ENCODE measurements at places on chromosomes 3 and 15. TPM values are rescaled to one million over a fixed set of nuclear protein-coding genes. Genes with fewer than 3 reads are reported as not detected.

- DNase-seq = no peak
Observed at GRCh38 chr3:4079339-4080195, 223.6 kb upstream of the SETMAR start.

SEMA5B gene
- total RNA-seq = 9.4 TPM

XCR1 gene
- not detected for total RNA-seq

DNA sequence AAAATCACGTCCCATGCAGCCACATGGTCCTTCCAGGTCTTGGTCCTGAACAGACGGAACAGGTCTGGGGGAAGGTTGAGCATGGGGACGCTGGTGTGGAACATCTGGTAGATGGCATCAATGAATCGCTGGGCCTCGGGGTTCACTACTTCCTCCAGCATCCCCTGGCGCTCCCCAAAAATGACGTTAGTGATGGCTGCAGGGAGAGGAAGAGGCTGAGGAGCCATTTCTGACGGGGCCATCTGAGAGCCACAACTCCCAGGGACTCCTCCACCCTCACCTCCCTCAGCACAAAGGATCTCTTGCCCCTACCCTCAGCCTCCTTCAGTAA lies 23.7 kb downstream of the CYP11A1 start:
- DNase-seq = no peak

- DNase-seq = no peak
Observed at GRCh38 chr3:86913160-86913559, 77.8 kb downstream of the VGLL3 start.

DNA sequence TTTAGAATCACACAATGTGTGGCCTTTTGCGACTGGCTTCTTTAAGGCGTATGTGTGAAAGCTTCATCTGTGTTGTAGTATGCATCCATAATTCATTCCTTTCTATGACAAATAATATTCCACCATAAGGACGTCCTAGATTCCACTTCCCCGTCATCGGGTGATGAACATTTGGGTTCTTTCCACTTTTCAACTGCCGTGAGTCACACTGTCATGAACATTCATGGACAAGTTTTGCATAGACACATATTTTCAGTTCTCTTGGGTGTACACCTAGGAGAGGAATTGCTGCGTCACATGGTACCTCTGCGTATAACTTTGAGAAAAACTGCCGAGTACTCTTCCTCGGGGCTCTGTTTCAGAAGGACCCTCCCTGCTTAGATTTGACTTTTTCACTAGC lies 97.3 kb downstream of the TOP2B start:
- DNase-seq = no peak

GRCh38 chr3:119322021-119322834 lies 28.0 kb downstream of the ARHGAP31 start:
- no peak for DNase-seq

GRCh38 chr3:87041191-87041590 lies 50.2 kb upstream of the VGLL3 start:
- no peak for DNase-seq

GRCh38 chr3:65963787-65964677 lies 74.7 kb downstream of the MAGI1 start:
- no peak for DNase-seq

DNA sequence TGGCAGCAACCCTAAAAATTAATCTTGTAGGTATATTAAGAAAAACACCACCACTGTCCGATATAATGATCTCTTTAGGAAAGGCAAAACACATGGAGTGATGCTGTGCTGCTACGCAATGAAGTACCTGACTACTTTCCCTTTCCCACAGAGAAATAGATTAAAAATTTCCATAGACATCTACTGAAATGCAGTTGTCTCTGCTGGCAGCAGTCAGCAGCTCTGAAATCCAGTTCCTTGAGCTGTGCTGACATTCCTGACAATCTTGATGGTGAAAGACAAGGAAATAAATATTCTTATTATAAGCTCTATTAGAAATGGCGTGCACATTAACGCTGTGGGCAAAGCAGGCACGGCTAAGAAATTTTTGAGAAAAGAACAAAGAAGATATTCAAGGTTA lies 287.6 kb downstream of the IL5RA start:
- no peak for DNase-seq

SERPINI2 gene
- not detected for total RNA-seq

- DNase-seq = no peak
Observed at GRCh38 chr3:10338591-10339353, 17.9 kb upstream of the SEC13 start.

GRCh38 chr3:65848024-65848423 lies 190.7 kb downstream of the MAGI1 start:
- DNase-seq = no peak

- no peak for DNase-seq
Observed at GRCh38 chr3:89300981-89301380, 193.6 kb downstream of the EPHA3 start.

- DNase-seq = no peak
Observed at GRCh38 chr3:167973901-167974300, 121.8 kb downstream of the GOLIM4 start.

DNA sequence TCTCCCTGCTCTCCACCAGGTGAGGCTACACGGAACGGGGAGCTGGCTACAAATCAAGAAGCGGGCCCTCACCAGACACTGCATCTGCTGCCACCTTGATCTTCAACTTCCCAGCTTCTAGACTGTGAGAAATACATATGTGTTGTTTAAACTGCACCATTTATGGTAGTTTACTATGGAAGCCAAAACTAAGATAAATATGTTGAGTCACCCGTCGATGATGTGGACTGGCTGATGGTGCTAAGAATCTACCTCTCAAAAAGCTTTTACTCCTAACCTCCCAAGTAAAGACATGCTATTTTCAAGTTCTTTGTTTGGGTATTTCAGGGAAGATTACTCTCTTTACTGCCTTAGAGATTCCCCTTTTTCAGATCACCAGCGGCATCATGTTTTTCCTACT lies 110.9 kb downstream of the VGLL3 start:
- no peak for DNase-seq

GRCh38 chr3:139639662-139640061 lies 38.1 kb downstream of the NMNAT3 start:
- no peak for DNase-seq

EFCAB12 gene
- total RNA-seq = 0.11 TPM

DNA sequence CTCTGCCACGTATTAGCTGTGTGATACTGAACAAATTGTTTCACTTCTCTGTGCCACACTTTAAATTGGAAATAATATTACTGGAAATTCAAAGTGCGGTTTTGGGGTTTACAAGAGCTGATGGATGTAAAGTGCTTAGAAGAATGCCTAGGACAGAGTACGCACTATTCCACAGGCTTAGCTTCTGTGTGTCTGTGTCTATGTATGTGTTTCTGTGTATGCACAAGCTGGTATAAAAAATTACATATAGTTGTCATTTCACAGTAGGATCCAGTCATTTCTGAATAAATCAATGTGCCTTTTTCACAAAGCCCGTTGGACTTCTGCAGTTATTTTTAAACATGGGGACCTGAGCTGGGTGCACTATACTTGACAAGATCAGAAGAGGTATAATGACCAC lies 370.4 kb downstream of the TUSC7 start:
- no peak for DNase-seq

- no peak for DNase-seq
Observed at GRCh38 chr3:15936312-15936711, 138.5 kb upstream of the ANKRD28 start.

FETUB gene
- total RNA-seq = not detected

GOLGA8J gene
- not detected for total RNA-seq

DNA sequence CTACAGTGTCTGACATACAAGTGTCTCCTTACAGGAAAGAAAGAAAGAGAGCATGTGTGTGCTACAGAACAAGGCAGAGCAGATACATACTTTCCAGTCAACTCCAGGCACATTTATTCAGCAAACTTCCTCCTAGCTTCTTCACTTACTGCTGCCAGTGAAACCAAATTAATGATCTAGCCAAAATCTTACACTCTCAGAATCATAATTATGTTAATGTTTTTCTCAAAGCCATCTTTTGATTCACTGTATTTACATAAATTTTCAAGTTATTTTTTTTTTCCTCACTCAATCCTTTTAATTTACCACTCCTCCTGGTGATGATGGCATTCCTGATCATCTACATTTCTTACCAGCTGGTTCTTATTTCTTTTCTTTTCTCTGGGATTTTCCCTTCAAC lies 326.7 kb downstream of the IGSF11 start:
- no peak for DNase-seq

DNA sequence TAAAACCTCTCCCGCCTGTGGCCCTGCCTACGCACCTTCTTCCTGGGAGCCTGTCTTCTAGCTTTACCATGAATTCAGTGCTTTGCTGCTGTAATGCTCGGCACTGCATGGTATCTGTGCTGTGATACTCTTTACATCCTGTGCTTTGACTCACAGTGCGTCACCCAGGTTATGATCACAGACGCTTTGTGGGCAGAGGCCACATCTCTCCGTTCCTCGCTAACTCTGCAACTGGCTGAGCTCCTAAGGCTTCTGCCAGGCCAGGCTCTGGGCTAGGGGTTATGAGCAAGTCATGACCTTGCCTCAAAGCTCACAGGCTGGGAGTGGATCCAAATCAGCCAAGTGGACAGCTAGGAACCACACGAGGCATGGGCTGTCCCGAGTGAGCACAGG lies 23.2 kb downstream of the SPTBN5 start:
- no peak for DNase-seq

GRCh38 chr15:71136159-71136783 lies 21.0 kb downstream of the THSD4 start:
- peak; percentile 69 for DNase-seq

DNA sequence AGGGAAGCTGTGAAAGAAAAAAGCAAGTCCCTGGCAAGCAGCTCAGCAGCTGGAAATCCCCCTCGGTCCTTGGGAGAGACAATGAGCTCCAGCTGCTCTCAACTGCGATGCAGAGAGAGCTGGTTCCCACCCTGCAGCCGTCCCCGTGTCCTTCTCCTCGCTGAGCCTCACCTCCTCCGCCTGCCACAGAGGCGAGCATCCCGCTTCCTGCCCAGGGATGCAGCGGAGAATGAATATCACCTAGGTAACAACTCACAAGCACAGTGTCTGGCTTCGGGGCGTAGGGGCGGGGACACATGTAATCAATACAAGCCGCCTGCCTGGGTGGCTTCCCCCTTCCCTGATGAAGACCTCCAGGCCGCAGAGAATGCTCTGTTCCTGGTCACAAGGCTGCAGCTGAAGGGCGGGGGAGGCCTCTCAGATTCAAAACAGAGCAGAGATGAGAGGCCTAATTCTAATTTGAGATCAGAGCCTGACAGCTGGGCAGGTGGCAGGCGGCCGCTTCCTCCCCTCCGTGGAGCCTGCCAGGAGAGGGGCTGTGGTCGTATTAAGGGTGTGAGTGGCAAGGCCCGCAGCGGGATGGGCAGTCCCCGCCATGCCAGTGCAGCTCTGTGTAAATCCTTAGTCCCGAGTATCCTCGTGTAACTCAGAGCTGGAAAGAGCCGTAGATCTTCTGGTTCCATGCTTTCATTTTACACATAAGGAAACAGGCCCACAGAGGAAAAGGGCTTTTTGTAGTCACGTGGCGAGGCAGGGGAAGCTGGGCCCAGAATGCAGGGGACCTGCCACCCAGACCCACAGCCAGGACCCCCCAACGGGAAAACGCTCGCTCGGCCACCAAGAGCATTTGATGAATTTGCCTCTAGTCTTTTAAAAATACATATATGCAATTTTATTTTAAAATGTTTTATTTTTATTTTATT lies 24.3 kb downstream of the ZDHHC19 start:
- peak; percentile 87 for DNase-seq

GRCh38 chr15:85825118-85825517 lies 30.4 kb upstream of the KLHL25 start:
- no peak for DNase-seq

SRGAP3 gene
- total RNA-seq = 3.4 TPM

All from H9 (cell line).